ENCODE measurements at places on chromosomes 2 and 18. TPM values are rescaled to one million over a fixed set of nuclear protein-coding genes. Genes with fewer than 3 reads are reported as not detected.

- no peak for DNase-seq
Measured at GRCh38 chr18:29879763-29880162, 1162.8 kb downstream of the DSC3 start.

DNA sequence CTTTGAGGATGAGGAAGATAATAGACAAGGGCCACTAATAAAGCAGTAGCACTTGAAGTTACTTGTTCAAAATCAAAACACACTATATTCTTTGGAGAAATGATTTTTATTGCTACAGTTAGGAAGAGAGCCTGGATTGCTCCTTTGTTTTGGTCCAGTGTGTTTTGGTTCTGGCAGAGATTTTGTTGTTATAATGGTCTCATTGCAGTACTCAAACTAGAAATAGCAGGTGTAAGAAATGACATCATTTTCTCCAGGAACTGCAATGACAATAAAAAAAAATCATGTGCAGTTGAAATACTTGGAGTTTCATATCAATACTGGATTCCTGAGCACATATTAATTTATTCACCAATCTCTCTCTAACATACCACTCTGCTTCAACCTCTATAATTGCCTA, 490.3 kb downstream of the CCDC85A start:
- DNase-seq = no peak

GRCh38 chr2:235860871-235861270, 307.3 kb downstream of the GBX2 start:
- no peak for DNase-seq

DNA sequence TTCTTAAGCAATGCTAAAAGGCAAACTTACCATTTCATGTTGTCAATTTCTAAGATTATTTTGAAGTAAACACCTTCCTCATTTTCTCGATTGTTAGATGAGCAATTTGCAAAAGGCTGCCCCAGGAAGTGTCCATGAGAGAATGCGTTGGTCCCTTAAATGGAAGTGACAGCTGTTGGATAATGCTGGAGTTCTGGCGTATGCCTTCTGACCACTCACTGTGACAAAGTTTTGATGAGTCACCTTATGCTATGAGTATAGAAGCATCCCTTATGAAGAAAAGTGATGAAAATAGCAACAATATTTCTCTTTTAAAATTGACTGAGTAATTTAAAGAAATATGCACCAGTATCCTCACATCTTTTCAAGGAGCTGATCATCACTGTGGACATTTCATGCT, 1497.5 kb downstream of the DPP10 start:
- no peak for DNase-seq

DNA sequence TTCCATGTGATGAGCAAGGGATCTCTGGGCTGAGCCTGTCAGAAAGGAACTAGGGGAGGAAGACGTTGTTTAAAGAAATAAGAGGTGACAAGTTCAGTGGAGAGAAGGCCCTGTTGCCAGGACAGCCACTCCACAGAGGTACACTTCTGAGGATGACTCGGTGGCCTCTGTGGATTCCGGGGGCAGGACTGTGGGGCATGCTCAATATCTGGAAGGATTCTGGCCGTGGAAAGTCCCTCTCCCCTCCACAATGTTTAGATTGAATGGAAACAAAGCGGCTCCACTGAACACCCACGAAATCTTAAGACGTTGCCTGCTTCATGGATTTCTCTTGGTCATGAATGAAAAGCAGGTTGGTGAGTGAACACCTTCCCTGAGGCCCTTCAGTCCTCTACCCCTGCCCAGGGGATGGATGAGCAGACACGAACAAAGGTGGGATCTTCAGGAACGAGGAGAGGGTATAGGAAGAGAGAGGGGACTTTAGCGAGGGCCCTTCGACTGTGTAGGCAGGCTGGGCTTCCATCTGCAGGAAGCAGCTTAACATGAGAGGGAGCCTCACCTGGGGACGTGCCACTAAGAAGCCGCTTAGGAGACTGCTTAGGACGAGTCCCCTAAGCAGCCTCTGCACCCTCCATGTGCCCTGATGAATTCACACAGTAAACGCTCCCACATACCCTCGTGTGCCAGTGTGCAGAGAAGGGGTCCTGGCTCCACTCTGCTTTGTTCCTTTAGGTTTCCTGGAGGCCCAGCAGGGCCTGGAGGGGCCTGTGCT, 1.9 kb downstream of the NTSR2 start:
- DNase-seq = no peak

DNA sequence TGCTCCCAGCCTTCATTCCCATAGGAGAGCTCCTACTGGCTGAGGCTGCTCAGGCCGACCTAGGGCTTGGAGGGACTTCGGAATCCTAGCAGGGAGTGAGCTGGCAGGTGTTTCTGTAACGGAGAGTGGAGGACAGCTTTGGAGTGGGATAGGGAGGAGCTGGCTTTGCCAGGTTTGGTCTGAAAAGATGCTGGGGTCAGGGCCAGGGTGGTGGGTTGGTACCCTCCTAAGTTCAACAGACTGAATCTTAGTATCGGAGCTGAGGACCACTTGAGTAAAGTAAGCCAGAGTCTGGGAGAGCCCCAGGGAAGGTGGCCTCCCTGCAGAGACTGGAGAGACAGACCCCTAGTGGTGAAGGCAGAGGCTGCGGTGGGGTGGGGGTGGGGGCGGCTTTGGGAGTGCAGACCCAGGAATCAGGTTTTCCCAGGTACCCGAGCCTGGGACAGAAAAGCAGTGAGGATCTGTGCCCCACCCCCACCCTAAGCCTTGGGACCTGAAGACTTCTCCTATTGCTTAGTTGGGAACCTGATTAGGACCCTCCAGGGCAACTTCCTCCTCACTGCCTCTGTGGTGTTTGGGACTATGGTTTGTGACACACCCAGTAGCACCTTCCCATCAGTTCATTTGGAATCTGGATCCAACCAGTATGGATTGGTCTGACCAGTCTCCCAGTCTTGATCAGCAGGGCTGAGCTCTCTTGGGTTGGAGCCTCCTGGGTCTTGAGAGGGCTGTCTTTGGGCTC, 3.0 kb downstream of the CNNM4 start:
- no peak for DNase-seq

- DNase-seq = no peak
Measured at GRCh38 chr2:119513832-119514231, 10.5 kb downstream of the SCTR start.

DNA sequence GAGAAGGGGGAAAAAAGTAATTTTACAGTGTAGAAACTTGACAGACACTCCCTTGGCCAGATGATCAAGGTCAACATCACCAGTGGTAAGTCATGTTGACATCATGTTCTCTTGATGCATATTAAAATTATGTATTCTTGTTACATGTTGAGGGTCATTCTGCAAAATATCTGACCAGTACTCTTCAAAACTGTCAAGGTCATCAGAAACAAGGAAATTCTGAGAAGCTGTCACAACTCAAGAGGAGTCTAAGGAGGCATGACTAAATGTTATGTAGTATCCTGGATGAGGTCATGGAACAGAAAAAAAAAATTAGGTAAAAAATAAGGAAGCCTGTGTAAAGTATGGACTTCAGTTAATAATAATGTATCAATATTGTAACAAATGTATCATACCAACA, 6.3 kb downstream of the SGPP2 start:
- DNase-seq = no peak

DNA sequence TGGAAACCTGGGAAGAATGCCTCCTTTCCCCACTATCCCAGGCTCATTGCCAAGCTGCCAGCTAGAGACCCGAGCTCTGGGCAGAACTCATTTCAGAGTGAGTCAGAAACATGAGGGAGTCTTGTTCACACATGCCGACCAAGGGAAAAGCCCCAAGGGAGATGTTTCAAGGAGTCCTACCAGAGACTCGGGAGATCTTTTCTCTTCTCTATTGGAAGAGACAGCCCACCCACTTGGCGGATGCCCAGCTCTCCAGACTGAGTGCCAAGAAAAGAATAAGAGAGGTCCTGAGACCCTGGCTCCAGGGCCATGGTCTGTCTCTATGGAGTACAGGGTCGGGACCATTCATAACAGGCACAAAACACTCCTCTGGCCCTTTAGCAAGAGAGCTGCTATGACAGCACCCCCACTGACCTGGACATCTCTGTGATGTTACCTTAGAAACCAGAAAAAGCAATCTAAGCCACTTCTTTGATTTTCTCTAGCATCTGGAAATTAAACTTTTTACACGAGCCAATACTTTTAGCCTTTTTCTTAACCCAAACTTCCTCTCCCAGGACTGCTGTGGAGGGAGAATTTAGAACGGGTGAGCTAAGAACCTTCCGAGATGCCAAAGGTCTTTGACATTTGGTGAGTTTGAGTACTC, 18.5 kb upstream of the IGFBP5 start:
- peak; percentile 78 for DNase-seq

DNA sequence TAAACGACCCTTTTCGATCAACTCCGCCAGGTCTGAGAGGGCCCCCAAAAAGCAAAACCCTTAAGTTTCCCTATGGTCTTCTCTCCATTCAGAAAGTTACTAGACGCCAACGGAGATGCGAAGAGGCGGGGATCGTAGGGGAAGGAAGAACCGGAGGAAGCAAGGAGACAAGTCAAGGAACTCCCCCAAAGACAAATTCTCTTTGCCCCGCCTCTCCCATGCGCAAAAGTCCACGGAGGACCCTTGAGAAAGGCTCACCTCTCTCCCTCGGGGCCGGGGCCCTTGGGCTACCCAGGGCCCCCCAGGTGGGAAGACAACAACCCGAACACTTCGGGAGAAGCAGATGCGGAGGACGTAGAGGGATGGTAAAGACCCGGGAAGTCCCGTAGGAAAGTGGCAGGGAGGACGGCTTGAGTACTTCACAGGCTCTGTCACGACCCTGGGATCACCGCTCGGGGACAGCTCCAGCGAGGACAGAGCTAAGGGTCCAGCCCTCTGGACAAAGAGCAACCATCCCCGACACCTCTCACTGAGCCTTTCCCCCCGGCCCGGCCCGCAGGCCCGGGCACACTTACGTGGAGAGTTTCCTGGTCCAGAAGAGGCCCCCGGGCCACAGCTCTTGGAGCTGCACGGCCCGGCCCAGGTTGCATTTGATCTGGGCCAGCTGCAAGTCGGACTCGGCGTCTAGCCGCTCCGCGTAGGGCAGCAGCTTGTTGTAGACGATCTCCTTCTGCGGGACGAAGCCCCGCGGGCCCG, 647 bp downstream of the PSME4 start:
- peak; percentile 41 for DNase-seq

GRCh38 chr2:6806604-6807003, 59.1 kb downstream of the CMPK2 start:
- DNase-seq = no peak

DNA sequence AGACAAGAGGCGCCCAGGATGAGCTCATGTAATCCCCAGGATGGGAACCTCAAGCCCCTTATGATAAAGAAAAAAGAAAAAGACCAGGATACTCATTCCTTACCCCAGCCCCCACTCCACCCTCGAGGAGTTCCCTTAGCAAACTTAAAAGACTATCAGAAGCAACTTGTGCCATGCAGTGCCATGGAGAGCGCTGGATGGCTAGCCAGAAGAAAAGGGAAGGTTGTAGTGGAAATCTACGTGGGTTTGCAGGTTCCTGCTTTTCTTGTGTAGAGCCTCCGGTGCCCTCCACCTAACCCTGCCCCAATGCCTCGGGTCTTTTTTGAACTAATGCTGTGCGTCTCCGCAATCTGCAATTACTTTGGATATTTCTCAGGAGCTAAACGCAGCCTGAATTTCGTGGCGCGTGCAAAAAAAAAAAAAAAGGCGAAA, 16.2 kb upstream of the BCL11A start:
- no peak for DNase-seq

DNA sequence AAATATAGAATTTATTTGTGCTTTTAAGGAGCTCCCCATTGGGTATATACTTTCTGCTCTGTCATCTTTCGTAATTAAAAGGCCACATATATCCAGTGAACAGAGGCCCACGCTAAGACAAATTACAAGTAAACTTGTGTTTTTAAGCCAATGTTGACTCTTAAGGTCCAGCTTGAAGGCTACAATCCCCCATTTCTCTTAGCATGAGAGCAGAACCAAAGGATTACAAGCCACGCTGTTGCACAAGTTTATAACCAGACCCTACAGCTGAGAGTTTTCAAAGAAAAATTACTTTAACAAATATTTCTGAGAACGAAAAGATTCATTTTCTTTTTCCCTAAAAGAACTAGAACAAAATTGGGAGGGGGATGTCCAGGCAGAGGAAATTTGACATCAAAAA, 471.0 kb downstream of the TXNL1 start:
- DNase-seq = no peak

GRCh38 chr18:35376393-35376741, 770 bp downstream of the ZNF396 start:
- no peak for DNase-seq

IRS1 gene
- total RNA-seq = 46.7 TPM

RNF144A gene
- total RNA-seq = 103 TPM

PROKR1 gene
- total RNA-seq = not detected

RTP5 gene
- not detected for total RNA-seq

CREB1 gene
- 88.6 TPM for total RNA-seq

CIB4 gene
- 0.61 TPM for total RNA-seq

SLC14A1 gene
- total RNA-seq = not detected

ST8SIA3 gene
- total RNA-seq = not detected
